Right lung (tissue), 10 donors: ENCODE measurements at places on chromosomes 4 and X. TPM values are rescaled to one million over a fixed set of nuclear protein-coding genes. Genes with fewer than 3 reads are reported as not detected.

- DNase-seq = no peak
Observed at GRCh38 chr4:142030010-142030409, 393.6 kb downstream of the IL15 start.

GRCh38 chr4:19650903-19651864, 600.5 kb upstream of the SLIT2 start:
- no peak for DNase-seq

GRCh38 chr4:110138551-110138950, 59.9 kb downstream of the ELOVL6 start:
- DNase-seq = no peak

- no peak for DNase-seq
Observed at GRCh38 chr4:53620956-53621355, 29.7 kb upstream of the LNX1 start.

DNA sequence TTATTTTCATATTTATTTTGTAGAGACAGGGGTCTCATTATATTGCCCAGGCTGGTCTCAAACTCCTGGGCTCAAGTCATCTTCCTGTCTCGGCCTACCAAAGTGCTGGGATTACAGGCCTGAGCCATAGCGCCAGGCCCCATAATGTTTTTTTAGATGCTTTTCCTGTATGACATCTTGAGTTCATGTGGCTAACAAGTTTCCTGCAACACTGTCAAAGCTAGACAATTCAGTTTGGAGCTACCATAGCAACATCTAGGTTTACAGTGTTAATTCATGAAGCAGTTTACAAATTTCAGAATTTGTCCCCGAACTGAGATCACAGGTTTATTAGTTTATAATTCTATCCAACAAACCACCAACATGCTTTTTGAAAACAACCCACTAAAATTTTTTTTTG, 6.4 kb upstream of the IL13RA2 start:
- no peak for DNase-seq

DNA sequence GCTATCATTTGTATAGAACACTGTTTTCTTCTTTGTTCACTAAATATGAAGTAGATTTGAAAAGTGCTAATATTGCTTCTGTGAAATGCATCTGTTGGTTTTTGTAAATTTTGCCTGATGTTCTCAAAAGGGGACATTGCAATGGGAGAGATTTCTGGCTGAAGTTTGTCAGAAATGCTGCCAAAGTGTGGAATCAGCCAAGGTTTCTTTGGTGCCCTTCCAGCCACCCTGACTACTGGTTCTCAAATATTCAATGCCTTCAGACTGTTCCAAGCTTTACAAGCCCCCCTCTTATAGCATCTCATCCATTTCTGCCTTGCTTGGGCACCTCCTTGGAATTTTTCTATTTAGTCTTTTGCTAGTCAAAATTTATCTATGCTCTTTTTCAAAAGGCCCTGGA, 60.6 kb upstream of the TMLHE start:
- DNase-seq = no peak

DNA sequence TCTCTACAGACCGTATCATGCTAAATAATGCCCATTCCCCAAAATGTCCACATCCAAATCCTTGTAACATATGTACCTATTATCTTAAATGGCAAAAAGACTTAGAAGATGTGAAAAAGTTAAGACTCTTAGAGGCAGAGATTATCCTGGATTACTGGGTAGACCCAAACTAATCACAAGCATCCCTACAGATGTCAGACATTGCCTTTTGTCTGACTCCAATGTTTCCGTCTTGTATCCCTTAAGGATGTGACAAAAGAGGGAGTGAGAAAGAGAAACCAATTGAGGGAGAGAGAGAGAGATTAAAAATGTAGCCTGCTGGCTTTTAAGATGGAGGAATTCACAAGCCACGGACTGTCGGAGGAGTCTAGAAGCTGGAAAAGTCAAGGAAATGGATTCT, 401.9 kb upstream of the FSTL5 start:
- no peak for DNase-seq

DNA sequence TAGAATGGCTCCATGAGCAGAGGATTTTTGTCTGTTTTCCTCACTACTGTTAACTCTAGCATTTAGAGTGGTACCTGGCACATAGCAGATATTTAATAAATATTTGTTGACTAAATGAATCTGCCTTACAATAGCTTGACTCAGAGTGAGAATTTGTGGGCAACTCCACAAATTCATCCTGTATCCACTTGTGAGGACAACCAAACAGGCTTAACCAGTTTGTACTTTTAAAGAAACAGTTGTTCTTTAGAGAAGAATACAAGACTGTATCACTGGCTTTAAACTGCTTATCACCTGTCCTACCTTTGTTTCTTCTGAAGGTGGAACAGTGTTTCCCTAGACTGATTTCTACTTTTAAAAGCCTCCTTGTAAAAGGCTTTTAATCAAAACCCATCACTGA, 141.3 kb upstream of the SH3RF1 start:
- DNase-seq = no peak

GRCh38 chr4:16993956-16994840, 95.8 kb upstream of the LDB2 start:
- DNase-seq = no peak

The TEX13B gene
- not detected for polyA plus RNA-seq

The KIF4A gene
- 21.7 TPM for polyA plus RNA-seq

The AKAP4 gene
- not detected for polyA plus RNA-seq
